ENCODE measurements at places on chromosomes 6 and 20. TPM values are rescaled to one million over a fixed set of nuclear protein-coding genes. Genes with fewer than 3 reads are reported as not detected.

TREM1 gene
- total RNA-seq: 0.56 TPM

PRDM13 gene
- total RNA-seq: not detected

OPRM1 gene
- total RNA-seq: not detected

HECA gene
- 6.8 TPM for total RNA-seq

GRCh38 chr6:80540700-80541099, 434.2 kb downstream of the BCKDHB start:
- H3K27me3 ChIP-seq: no peaks in the 10 kb centered on the region
- H3K4me3 ChIP-seq: no peak overlapping the region
- DNase-seq: no peak
- no peak overlapping the region for H3K27ac ChIP-seq

DNA sequence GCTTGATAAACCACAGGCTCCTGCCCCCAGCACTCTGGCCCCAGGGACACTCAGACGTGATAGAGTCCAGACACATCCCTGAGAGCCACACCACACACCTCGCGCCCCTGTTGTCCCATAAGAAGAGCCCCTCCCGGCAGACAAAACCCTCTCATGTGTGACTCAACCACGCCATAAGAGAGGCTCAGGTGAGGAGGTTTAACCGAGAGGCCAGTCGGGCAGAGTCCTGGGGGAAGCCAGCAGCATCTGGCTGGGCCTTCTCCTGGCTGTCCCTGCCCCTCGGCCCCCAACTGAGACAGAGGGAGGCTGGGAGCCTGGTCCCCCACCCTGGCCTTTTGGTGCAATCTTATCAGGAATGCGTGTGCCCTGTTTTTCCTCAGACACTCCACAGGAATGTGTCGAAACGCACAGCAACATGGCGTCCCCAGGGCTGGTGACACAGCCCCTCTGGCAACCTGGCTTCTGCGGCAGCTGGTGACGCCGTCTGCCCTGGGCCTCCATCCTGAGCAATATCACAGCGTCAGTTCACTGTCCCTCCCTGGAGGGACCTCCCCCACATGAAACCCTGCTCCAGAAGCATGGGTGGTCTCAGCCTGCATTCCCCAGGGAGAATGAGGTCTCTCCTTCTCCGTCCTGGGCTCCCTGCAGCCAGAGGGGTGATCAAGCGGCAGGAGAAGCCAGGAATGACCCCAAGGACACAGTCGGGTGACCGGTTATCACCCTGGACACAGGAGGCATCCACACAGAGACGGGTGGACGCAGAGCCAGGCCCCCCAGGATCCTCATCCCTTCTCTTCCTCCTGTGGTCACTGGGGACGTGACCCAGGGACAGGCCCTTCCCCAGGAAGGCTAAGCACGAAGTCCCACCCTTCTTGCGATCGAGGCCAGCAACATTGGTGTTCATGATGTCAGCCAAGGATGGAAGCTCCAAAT, 156.6 kb upstream of the AFDN start:
- no peaks in the 10 kb centered on the region for H3K27me3 ChIP-seq
- no peak overlapping the region for H3K4me3 ChIP-seq
- no peaks in the 10 kb centered on the region for H3K36me3 ChIP-seq
- no peak for DNase-seq
- H3K27ac ChIP-seq: peak overlapping the region; percentile 79

DNA sequence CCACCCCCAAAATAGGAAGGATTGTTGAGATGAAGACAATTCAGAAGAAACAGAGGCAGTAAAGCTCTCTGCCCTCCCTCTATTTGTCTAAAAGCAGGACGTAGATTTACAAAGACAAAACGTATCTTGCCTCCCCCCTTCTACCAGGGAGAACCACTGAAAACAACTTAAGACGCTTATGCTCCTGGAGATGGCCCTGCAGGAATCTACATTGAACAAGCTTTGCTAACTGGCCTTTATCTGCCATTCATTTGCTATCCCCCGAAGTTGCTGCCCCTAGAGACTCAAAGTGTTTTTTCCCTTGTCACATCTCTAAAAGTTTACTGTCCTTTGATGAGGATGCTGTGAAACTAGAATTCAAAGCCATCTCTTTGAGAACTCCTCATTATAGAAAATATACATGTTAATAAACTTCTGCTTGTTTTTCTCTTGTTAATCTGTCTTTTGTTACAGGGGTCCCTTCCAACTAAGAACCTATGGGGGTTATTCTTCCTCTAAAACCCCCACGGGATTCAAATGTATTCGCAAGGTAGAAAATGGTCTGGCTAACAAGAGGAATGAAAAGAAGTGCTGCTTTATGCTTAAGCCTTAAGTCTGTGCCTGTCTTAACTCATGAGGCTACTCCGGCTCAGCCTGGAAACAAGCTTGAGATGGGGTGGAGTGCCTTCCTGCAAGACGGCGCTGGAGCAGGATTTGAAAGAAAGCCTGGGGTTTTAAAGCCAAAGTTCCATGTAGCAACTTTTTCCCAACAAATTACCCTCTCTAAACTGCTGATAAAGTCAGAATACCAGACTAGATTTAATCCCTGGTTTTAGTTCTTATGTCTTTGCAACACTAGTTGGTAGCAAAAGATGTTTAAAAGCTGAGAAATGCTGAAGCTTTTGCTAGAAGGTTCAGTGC, 88.0 kb downstream of the CLIC5 start:
- no peaks in the 10 kb centered on the region for H3K36me3 ChIP-seq
- no peak overlapping the region for H3K4me3 ChIP-seq
- no peak overlapping the region for H3K27ac ChIP-seq

- no peak for DNase-seq
- H3K27ac ChIP-seq: no peak overlapping the region
- H3K4me1 ChIP-seq: peaks cover 9% of the 10 kb centered on the region
- no peak overlapping the region for H3K4me3 ChIP-seq
- no peaks in the 10 kb centered on the region for H3K27me3 ChIP-seq
- no peaks in the 10 kb centered on the region for H3K36me3 ChIP-seq
Observed at GRCh38 chr6:56758120-56758519, 115.4 kb upstream of the DST start.

GRCh38 chr6:109349419-109349987, 32.8 kb downstream of the CD164 start:
- H3K4me3 ChIP-seq: no peak overlapping the region
- peaks cover 8% of the 10 kb centered on the region for H3K4me1 ChIP-seq
- H3K27ac ChIP-seq: no peak overlapping the region
- DNase-seq: peak; percentile 38
- H3K36me3 ChIP-seq: no peaks in the 10 kb centered on the region
- H3K27me3 ChIP-seq: no peaks in the 10 kb centered on the region

DNA sequence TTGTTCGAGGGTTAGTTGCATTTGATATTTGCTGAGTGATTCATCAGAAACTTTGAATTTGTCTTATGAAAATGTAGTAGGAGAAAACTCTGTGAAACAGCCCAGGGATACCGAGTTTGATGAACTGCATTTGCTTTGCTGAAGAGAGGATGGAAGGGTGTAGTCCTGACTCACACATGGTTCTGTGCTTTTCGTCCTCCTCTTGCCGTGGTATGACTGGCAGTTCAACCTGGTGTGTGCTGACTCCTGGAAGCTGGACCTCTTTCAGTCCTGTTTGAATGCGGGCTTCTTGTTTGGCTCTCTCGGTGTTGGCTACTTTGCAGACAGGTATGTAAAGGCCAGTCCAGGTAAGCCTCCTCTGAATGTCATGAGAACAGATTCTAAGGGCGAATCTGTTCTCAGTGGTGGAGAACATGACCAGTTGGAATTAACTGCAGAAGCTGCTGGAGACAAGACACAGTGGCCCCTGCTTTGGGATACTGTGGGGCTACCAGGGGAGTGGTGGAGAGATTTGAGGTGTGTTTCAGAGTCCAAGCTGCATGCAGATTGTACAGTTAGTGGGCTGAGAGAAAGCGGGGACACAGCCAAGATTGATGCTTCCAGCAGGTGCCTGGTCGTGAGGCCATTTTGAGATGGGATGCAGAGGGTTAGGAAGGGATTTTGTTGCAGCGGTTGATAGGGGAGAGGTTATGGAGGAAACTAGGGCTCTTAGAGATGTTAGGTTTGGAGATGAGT, 8.4 kb downstream of the SLC22A1 start:
- DNase-seq: no peak
- no peak overlapping the region for H3K4me3 ChIP-seq

GRCh38 chr6:119739769-119740168, 390.2 kb upstream of the MAN1A1 start:
- H3K36me3 ChIP-seq: no peaks in the 10 kb centered on the region
- DNase-seq: no peak

GRCh38 chr6:70028926-70029325, 162.6 kb downstream of the COL19A1 start:
- no peaks in the 10 kb centered on the region for H3K4me1 ChIP-seq
- H3K27me3 ChIP-seq: no peaks in the 10 kb centered on the region
- H3K36me3 ChIP-seq: no peaks in the 10 kb centered on the region
- H3K4me3 ChIP-seq: no peak overlapping the region
- no peak for DNase-seq
- H3K27ac ChIP-seq: no peak overlapping the region

GRCh38 chr6:96520171-96521115, 1.2 kb upstream of the UFL1 start:
- H3K36me3 ChIP-seq: no peaks in the 10 kb centered on the region
- peak overlapping the region; percentile 88 for H3K4me3 ChIP-seq
- no peak overlapping the region for H3K27ac ChIP-seq
- DNase-seq: no peak
- no peaks in the 10 kb centered on the region for H3K4me1 ChIP-seq

GRCh38 chr6:41277605-41278004, 8.9 kb downstream of the TREM1 start:
- no peaks in the 10 kb centered on the region for H3K36me3 ChIP-seq
- DNase-seq: no peak
- no peak overlapping the region for H3K4me3 ChIP-seq
- H3K27me3 ChIP-seq: no peaks in the 10 kb centered on the region
- H3K4me1 ChIP-seq: no peaks in the 10 kb centered on the region
- no peak overlapping the region for H3K27ac ChIP-seq

DNA sequence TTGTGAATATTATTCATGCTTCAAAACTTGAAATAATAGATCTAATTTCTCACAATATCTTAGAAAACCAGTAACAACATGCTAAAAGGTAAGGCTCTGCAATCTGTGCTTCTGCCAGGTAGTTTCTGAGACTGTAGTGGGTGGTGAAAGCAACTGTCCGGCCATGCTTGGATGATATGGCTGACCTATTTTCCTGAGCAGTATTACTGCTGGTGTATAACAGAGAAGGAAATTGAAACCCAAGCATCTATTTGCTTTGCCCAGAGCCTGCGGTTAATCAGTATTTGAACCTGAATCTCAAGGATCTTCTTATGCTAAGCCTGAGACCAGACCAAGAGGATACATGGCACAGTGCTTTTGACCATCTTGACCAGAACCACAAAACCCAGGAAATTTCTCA, 563.8 kb downstream of the COL12A1 start:
- DNase-seq: no peak
- H3K36me3 ChIP-seq: no peaks in the 10 kb centered on the region

DNA sequence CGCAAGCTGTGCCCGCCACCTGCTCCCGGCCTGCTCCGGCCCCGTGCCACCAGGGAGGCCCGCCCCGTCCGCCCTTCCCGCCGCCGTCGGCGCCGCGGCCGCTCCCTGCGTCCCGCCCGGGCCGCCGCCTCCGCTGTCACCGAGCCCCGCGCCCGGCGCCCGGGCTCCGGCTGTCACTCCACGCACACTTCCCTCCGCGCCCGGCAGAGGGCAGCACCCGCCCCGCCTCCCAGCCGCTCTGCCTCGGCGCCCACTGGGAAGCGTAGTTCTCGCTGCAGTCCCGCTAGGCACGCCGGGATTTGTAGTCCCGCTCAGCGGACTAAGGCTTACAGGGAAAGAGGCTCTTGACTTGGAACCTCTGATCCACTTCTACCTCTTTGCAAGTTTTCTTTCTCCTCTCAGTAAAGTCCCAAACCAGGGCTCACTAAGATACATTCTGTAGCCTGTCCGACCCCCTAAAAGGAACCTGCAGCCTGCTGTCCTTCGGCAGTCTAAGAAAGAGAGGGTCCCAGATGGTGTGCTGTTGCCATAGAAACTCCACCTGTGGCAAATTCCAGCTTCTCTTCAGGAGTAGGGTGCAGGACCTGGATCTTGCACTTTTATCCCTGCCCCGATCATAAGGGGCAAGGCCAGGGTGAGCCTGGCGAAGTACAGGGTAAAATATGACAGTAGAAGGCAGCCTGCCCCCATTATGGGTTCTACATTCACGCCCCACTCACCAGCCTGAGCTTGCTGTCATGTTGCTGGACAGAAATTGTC, at the start of gene TFEB:
TSS of gene TFEB (minus strand) at position 182 of the 759 bp plus-strand sequence. CDS start 44,395 bp downstream, outside the sequence.
- peak; percentile 97 for DNase-seq
- no peaks in the 10 kb centered on the region for H3K4me1 ChIP-seq
- H3K36me3 ChIP-seq: no peaks in the 10 kb centered on the region
- H3K27me3 ChIP-seq: no peaks in the 10 kb centered on the region

- no peaks in the 10 kb centered on the region for H3K4me1 ChIP-seq
- no peak overlapping the region for H3K4me3 ChIP-seq
- H3K27me3 ChIP-seq: no peaks in the 10 kb centered on the region
- no peak for DNase-seq
Observed at GRCh38 chr20:2399390-2399789, 18.7 kb downstream of the TGM6 start.

DNA sequence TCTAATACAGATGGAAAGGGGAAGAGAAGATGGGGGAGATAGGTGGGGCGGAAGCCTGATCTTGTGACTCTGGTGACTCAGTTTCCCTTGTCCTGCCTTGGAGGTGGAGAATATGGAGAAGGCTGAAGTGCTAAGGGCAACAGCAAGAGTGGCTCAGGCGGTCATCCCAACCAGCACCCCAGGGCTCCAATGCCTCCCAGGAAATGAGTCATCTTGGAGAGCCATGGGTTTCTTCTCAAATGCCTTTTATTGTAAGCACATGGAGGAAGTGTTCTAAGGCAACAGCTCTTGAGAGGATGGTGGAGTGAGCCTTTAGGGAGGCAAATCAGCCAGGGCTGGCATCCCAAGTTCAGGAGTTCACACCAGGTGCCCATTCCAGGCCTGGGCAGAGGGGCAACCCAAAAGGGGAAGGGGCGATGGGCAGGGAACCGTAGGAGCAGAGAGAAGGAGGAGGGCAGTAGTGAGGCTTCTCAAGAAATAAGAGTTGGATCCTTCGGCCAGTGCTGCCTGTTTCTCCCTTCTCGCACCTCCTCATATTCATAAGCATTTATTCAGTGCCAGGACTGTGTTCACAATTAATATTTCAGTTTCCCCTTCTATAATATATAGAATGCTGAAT, 13.2 kb upstream of the AHCY start:
- no peaks in the 10 kb centered on the region for H3K27me3 ChIP-seq
- H3K4me1 ChIP-seq: peaks cover 27% of the 10 kb centered on the region
- H3K27ac ChIP-seq: no peak overlapping the region
- H3K4me3 ChIP-seq: no peak overlapping the region
- no peak for DNase-seq
- no peaks in the 10 kb centered on the region for H3K36me3 ChIP-seq

GRCh38 chr6:168067081-168067759, 11.8 kb downstream of the FRMD1 start:
- H3K27me3 ChIP-seq: no peaks in the 10 kb centered on the region
- no peak overlapping the region for H3K4me3 ChIP-seq
- no peak for DNase-seq
- H3K4me1 ChIP-seq: no peaks in the 10 kb centered on the region
- no peak overlapping the region for H3K27ac ChIP-seq

DNA sequence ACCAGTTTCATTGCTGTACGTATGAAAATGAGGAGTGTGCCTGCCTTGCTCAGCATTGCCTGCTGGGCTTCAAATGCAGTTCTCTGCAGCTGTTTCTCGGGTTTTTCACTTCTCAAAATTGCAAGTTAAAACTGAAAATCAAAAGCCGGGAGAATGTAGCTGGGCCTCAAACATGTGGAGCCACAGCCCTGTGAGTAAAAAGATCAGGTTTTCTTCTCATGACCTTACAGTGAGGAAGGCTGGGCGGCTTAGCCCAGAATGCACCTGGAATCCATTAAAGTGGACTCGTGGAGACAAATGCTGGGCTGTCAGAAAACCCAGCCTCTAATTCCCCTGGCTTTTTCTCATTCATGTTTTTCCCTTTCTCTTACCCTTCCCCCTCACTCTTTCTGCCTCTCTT, 34.4 kb downstream of the DSE start:
- H3K27ac ChIP-seq: no peak overlapping the region
- no peak overlapping the region for H3K4me3 ChIP-seq

Measured in right lobe of liver (tissue), 6 donors.